Tongue (tissue), 3 donors: ENCODE measurements at places on chromosomes 2 and 18.
A peak's percentile ranks its signal among the peaks of the same experiment; 100 is the strongest.

GRCh38 chr2:82289446-82289845, 1984.9 kb upstream of the LRRTM1 start:
- DNase-seq: no peak

DNA sequence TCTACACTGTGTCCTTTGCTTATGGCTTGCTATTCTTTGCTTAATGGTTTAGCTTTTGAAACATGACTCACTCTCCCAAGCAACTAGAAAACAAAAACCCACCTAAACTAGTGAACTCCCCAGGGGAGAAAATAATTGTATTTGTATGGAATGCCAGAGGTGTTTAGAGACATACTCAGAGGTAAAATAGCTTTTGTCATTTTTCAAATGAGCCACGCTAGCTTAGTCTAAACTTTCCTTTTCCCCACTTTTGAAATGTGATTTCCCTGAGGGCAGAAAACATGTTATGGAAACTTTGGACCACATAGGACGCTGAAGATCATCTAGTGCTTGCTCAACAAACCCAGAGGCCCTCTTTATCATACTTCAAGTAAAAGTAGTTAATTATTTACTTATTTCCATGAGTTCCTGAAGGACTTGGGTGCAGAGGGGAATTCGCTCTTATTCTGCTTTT, 16.5 kb upstream of the CYTIP start:
- DNase-seq: no peak

GRCh38 chr2:196598412-196598811, 41.1 kb upstream of the CCDC150 start:
- no peak for DNase-seq

GRCh38 chr2:238259061-238260020, 19.5 kb upstream of the HES6 start:
- DNase-seq: no peak

DNA sequence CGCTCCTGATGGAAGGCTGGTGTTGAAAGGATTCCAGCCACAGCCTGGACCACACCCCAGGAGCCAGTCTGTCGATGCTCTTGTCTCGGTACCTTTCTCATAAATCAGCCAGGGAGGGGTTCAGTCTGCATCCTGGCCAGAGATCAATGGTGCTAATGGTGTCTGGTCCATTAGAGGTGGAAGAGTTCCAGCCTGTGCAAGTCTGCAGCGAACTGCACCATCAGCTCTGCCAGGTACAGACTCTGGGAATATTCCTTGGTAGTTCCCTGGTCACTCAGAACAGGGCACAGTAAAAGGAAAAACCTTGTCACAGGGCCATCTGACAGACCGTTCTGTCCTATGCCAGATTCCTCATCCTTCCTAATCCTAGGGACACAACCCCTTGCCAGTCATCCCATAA, 164.3 kb downstream of the MTCL1 start:
- DNase-seq: no peak

- no peak for DNase-seq
These were observed 33.9 kb upstream of the IKZF2 start for GRCh38 chr2:213185147-213185822.

- DNase-seq: no peak
These were observed 138.4 kb upstream of the HDAC4 start for GRCh38 chr2:239539083-239539775.

- DNase-seq: peak; percentile 81
These were observed 25.7 kb upstream of the FAM178B start for GRCh38 chr2:97011977-97012569.

- DNase-seq: no peak
These were observed 453.4 kb upstream of the SLC14A2 start for GRCh38 chr18:45161850-45162249.

DNA sequence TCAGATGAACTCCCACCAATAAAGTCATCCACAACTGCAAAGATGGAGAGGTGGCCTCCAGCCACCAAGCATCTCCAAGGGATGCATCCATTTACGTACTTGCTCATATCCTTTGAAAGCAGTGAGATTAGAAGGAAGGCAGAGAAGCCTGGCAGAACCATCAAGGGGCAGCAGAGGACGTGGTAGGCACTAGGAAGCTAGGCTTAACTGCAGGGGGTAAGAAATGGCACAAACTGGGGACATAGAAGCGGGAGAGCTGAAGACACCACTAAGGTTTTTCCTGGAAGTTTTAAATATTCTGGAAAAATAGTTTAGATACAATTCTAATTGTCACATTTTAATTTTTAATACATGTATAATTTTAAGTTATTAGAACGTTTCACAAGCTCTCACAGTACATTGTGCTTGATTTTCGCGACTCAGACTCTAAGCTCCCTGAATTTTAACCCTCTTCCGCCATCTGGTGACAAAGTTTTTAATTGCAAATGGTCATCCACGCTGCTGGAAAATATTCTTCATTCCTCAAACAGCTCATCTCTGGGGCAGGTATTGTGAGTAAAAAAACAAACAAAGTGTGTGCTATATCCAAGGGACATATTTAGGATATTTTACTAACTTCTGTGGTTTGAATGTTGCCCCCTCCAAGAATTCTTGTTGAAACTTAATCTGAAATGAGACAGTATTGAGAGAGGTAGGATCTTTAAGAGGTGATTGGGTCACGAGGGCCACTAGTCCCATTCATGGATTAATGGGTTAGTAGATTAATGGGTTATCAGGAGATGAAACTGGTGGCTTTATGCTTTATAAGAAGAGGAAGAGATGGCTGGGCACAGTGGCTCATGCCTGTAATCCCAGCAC, 1.6 kb upstream of the PSTPIP2 start:
- peak; percentile 90 for DNase-seq

DNA sequence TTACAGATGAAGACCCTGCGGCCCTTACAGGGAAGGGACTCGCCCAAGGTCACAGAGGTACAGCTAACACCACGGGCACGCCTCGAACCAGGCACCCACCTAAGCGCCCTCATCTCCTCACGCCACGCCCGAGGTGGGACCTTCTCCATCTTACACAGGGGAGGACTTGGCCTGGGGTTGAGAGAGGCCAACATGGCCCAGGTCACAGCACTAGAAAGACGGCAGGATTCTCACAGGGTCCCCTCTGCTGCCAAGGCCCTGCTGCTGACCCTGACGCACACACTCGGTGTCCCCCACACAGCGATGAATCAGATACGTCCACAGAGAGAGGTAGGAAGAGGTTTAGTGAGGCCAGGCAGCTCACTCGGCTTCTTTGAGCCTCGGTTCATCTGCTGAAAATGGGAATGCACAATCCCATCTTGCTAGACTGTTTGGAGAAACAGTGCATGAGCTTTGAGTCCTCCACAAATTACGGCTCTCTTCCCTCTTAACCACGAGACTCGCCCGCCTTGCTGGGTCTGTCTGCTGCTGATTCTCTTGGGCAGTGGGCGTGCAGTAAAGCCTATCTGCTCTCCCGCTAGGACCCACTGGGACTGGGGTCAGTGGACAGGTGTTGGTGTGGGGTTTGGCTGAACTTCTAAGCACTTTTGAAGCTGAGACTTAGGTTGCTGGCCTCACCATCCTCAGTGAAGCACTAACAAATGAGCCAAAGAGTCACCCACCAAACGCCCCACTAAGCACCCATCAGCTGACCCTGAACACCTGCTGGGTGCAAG, 79.2 kb downstream of the SMAD7 start:
- no peak for DNase-seq
